ENCODE measurements at places on chromosomes 1 and 21. TPM values are rescaled to one million over a fixed set of nuclear protein-coding genes. Genes with fewer than 3 reads are reported as not detected.
A peak's percentile ranks its signal among the peaks of the same experiment; 100 is the strongest.

COL11A1 gene
- 148 TPM for polyA plus RNA-seq

SCP2 gene
- 201 TPM for polyA plus RNA-seq

CENPL gene
- 4.2 TPM for polyA plus RNA-seq

GRCh38 chr1:5526822-5527551, 465.2 kb downstream of the NPHP4 start:
- no peak for DNase-seq

GRCh38 chr1:94100129-94100784, 20.7 kb downstream of the ABCA4 start:
- no peak for DNase-seq

GRCh38 chr1:108077991-108078390, 113.0 kb upstream of the VAV3 start:
- DNase-seq: no peak

DNA sequence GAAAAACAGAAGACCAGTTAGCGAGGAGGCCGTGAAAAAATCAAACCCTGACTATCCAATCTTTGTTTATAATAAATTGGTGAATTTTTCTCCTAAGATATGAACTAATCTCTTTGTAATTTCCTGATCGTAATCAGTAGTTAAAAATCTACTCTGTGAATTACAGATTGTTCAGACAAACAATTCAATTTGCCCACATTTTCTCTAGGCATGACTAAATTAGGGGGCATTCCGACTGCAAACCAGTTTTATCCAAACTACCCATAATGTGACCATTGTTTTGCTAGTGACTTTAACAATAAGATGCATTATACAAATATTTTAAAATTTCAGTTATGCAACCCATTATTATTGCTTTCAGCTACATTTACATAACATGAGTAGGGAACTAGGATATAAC, 546.9 kb upstream of the ADAMTS5 start:
- no peak for DNase-seq

DNA sequence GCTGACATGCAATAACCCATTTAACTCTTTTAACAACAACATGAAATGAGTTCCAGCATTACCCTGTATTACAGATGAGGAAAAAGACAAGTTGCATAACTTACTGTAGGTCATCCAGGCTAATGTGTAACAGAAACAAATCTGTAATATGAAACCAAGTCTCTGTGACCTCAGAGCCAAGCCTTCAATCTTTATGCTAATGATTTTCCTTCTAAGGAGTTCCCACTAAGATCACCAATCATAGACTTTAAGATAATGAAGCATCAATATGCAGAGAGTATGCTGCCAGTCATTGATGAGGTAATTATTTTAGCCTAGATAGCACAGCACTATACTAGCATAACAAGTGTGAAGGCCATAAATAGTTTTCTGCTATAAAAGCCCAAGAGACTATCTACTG, 35.6 kb upstream of the RNPC3 start:
- DNase-seq: peak; percentile 43

DNA sequence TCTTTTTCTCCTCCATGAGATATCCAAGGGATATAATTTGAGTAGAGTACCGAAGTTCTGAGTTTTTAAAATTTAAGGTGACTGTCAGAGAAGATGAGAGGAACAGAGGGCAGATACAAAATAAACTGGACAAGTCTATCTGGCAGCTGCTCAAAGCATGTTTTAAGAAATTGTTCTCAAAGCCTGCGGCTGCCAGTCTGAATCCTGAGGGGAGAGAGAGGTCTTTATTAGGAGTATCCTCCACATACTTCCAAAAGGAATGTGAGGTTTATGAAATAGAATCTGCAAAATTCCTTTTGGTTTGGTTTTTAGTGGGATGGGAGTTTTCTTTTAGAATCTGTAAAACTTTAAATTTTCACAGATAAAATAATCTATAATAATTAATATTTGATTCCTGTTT, 41.3 kb downstream of the TTC13 start:
- DNase-seq: no peak

GRCh38 chr1:60935599-60936110, 146.7 kb upstream of the NFIA start:
- no peak for DNase-seq

- peak; percentile 40 for DNase-seq
These were observed 41.5 kb upstream of the TSNAX start for GRCh38 chr1:231487019-231487418.
